ENCODE measurements at places on chromosomes 2 and 18. TPM values are rescaled to one million over a fixed set of nuclear protein-coding genes. Genes with fewer than 3 reads are reported as not detected.
A peak's percentile ranks its signal among the peaks of the same experiment; 100 is the strongest.

CYTIP gene
- total RNA-seq: not detected

CLEC4F gene
- not detected for total RNA-seq

PROM2 gene
- 9.2 TPM for total RNA-seq

ZEB2 gene
- total RNA-seq: 40.0 TPM

CDK5R2 gene
- total RNA-seq: not detected

DNA sequence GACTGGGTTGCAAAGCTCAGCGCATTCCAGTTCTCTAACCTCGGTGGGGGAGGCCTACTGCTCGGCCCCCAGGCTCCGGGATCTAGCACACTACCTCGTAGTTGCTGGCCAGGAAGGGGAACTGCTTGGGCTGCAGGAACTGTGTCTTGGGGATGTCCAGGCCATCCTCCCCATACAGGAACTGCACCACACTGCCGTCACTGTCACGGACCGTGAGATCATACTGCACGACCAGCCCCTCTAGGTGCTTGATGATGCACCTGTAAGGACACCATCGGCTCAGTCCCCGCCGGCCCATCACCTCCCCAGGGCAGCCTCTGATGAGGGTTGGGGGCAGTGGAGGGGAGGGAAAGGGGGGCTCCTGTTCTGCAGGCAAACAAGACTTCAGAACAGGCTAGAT, 61.6 kb downstream of the POLR1A start:
- DNase-seq: no peak

DNA sequence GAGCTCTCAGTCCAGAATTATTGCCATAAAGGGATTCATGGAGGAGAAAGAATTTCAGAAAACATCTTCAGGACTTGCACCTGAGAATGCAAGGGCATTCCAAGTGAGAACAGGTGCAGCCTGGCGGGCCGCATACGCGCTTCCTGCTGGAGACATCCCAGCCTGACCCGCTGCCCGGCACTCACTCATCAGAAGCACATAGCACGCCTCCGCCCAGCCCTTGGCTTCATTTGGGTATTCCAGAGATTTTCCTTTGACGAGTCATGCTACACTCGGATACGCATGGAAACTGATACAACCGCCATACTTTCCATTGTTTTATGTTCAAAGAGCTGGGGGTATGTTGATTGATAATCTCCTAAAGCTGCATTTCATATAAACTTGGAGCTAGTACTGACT, 228.0 kb upstream of the ID2 start:
- DNase-seq: no peak

DNA sequence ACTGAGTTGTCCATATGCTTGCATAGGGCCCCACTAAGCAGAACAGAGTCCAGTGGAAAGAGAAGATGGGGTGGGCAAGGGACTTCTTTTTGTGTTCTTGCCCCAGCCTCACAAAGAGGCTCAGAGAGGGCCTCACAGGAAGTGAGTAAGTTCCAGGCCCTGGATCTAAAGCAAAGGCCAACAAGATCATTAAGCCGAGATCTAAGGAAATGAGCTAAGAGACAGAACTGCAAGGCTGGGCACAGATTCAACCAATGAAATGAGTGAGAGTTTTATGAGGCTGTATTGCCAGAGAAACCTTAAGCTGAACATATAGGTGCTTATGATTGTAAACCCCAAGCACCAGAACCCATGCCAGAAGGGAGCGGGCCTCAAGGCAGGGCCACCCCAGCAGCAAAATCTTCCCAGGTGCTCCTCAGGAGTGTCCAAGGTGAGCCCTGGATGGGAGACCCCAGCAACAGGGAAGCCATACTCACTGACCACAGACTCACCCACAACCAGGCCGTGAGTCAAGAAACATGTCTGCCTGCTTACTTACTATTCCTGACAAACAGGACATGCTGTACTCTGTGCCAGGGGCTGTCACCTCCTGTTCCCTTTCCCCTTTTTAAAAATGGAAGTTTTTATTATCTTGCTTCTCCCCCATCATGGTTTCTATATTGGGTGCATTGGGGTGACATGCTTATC, 40.2 kb downstream of the SLC14A1 start:
- DNase-seq: no peak

- no peak for DNase-seq
Observed at GRCh38 chr18:44702594-44702993, 21.9 kb downstream of the SETBP1 start.

- DNase-seq: peak; percentile 59
Observed at GRCh38 chr18:70044632-70045031, 97.0 kb upstream of the CD226 start.

- DNase-seq: no peak
Observed at GRCh38 chr18:78768656-78769501, 210.7 kb upstream of the SALL3 start.

- no peak for DNase-seq
Observed at GRCh38 chr2:8389431-8390108, 292.3 kb upstream of the ID2 start.

DNA sequence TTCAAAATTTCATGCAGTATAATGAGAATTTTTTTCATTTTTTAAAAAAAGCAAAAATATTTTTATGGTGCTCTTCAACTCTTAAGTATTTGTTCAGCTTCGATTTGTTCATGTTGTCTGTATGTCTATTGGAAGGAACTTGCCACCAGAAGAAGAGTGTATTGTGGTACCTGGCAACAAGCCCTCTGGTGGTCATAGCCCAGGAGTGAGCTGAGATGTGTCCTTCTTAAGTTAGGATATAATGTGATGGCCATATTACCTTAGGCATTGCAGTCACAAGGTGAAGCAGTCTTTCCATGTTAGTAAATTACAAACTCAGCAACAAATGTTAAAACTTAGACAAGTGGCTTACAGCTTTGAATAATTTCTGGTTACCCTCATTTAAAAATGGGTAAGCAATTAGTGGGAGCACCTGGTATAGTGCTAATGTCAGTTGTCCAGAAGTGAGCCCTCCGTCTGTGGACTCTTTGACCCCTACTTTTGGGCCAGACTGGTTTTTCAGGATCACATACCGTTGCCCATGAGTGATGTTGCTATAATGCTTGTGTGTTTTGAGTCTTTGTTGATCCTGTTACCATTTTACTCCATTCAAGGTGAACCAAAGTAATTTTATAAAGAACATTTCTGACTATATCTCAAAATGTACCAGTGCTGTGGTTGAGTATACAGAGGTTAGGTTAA, 57.4 kb downstream of the MYO1B start:
- DNase-seq: no peak

- DNase-seq: no peak
Observed at GRCh38 chr2:46568212-46569009, 89.0 kb downstream of the TMEM247 start.

DNA sequence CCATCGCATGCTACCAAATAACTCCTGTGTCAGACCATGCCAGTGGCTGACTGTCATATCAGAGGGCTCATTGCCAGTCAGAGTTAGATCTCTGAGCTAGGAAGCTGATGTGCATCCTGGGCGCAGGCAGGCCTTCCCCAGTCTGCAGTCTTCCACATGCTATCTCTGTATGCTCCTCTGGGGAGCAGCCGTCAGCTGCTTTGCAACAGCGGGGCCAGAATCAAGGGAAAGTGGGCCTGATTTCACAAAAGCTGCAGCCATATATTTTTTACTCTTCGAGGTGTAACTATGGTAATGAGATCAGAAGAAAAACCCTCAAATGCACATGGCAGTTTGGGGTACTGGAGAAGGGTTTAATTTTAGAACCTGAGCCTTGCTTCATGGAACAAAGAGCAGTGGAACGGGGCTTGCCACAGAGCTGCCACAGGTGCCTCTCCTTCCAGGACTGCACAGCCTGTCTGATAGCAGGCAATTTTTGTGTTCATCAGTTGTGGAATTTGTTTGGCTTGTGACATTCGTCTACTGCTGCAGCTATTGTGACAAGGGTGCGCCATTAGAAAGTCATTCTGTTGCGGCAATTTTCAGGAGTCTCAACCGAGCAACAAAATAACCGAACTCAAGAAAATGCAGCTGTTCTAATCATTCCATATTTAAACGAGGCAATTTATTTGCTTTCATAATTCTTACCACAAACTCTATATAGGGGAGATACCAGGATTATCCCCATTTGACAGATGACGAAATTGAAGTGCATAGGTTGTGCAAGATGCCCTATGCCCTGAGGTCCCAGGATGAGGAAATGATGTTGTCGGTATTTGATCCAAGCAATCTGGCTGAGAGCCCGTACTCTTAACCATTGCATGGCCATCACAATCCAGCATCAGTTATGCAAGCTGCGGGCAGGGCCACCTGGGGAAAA, 109.6 kb upstream of the CYRIA start:
- DNase-seq: no peak

DNA sequence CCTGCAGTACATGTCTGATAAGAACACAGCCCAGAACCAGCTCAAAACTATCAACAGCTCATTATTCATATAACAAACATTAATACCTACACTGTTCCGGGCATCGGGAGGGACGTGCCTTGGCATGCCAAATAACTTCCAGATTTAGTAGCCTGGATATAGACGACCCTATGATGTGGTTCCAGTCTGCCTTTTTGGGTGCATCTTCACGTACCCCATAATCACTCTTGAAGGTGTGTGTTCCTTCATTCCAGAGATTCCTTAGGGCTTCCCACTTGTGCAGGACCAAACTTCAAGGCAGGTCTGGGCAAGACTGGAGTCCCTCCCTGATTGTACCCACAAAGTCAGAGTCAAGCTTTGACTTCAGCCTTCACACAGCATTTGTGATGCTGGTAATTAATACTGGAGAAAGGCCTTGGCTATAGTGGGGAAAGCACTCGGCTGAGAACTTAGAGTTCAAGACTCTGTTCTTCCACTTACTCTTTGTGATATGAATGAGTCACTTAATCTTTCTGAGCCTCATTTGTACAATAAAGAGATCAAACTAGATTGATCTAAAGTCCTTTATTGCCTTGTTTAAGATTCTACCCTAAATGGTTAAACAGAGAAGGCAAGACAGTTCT, 27.7 kb upstream of the SPATS2L start:
- DNase-seq: no peak

DNA sequence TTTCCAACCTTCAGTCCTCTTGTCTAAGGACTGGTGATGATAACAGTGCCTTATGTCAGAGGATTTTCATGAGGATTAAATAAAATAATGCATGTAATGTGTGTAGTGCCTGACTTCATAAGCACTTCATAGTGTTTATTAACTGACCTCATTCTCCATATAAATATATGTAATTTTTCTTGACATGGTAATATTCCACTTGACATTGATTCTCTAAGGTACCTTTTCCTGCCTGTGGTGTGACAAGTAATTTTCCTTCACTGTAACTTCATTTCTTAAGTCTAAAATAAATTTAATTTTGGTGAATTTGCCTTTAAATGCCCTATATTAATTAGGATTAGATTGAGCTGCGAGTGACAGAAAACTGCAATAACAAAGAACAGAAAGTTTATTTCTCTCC, 27.3 kb downstream of the SLC20A1 start:
- no peak for DNase-seq

Measured in SJSA1 (cell line).